ENCODE measurements at places on chromosomes 5 and 9. TPM values are rescaled to one million over a fixed set of nuclear protein-coding genes. Genes with fewer than 3 reads are reported as not detected.

Gene APBA1
- total RNA-seq: 0.55 TPM

DNA sequence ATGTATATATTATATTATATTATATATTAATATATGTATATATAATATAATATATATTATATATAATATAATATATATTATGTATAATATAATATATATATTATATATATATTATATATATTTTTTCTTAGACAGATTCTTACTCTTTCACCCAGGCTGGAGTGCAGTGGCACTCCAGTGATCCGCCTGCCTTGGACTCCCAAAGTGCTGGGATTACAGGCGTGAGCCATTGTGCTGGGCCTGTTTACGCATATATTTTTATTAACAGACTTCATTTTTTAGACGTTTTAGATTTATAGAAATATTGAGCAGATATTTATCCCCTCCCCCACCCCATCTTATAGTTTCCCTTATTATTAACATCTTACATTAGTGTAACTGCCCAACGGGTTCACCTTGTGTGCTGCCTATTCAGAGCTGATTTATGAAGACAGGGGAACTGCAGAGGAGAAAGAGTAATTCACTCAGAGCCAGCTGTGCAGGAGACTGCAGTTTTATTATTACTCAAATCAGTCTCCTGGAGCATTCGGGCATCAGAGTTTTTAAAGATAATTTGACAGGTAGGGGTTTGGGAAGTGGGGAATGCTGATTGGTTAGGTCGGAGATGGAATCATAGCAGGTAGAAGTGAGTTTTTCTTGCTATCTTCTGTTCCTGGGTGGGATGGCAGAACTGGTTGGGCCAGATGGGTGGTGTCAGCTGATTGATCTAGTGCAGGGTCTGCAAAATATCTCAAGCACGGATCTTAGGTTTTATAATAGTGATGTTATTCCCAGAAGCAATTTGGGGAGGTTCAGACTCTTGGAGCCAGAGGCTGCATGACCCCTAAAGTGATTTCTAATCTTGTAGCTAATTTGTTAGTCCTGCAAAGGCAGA is 93.4 kb downstream of the UNC13B start:
- no peak for DNase-seq

Gene CATSPER3
- 1.1 TPM for total RNA-seq

Gene NME5
- not detected for total RNA-seq
